Right ventricle myocardium superior (tissue), 1 donor: ENCODE measurements at places on chromosomes 16 and 17. TPM values are rescaled to one million over a fixed set of nuclear protein-coding genes. Genes with fewer than 3 reads are reported as not detected.
A peak's percentile ranks its signal among the peaks of the same experiment; 100 is the strongest.

DNA sequence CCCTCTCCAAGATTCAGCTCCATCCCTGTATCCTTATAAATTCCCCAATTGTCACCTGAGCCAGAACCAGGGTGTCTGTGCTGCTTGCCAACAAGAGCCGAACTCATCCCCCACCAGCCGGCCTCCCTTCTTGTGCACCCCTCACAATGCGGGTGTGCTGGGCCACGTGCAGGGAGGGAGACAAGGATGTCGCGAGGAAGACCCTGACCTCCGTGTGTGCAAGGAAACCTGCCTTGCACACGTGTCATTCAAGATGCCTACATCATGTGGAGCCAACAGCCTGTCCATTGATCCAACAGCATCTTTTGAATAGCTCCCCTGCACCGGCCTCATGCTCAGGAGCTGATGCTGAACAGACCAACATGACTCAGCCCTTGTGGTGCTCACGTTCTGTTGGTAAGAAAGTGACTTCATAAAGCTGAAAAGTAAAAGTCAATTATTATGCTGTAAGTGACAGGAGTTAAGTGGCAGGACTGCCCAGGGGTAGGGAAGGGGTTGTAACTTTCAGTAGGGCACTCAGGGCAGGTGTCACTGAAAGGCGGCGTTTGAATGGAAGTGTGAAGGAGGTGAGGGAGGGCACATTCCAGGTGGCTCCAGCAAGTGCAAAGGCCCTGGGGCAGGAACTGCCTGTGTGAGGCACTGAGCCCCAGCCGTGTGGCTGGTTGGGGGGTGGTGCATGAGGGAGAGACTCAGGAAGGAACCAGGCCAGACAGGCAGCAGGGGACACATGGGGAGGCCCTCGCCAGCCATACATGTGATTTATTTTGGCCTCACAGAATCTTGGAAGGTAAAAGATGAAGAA is 302.2 kb downstream of the FOXL1 start:
- DNase-seq, result no peak

GRCh38 chr17:37187262-37187661 is 188.5 kb upstream of the C17orf78 start:
- DNase-seq, result no peak

DNA sequence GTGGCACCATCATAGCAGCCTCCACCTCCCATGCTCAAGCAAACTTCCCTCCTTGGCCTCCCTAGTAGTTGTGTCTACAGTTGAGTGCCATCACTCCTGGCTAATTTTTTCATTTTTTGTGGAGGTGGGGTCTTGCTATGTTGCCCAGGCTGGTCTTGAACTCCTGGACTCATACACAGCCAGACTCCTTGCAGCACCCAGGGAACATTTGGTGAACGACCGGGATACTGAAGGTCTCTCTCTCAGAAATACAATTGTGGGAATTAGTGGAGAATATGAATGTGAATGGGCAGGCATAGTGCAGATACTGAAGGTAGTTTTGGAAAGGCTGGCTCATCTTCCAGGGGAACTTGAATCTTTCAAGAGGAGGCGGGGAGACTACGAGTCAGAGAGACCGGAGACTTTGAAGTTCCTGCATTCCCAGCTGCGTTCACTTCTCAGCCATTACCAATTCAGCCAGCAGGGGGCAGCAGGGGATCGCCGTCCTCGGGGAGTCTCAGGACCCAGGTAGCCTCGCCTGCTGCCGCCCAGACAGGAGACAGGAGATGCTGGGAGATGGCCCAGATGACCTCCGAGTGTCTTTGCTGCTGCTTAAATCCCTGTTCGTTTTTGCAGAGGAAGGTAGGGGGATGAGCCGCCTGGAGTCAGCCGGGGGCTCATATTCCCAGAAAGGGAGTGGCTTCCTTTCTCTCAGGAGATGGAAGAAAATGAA is 68.6 kb downstream of the HAPSTR1 start:
- DNase-seq, result peak; percentile 48

DNA sequence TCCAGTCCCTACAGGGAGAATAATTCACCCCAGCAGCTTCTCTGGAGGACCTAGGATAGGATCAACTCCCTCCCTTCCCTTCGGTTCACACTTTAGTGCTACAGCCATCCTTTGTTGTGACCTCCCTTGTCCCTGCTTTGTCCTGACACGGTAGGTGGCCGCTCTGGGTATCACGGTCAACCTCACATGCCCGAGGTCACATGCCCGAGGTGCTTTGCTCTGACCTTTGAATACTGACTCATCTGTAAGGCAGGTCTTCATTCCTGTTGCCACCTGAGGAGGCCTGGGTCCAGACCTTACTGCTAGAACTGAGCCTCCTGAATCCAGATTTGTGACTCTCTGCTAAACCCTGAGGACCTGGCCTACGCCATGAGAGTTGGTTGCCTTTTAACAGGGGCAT is 19.7 kb downstream of the ALKBH5 start:
- DNase-seq, result no peak

DNA sequence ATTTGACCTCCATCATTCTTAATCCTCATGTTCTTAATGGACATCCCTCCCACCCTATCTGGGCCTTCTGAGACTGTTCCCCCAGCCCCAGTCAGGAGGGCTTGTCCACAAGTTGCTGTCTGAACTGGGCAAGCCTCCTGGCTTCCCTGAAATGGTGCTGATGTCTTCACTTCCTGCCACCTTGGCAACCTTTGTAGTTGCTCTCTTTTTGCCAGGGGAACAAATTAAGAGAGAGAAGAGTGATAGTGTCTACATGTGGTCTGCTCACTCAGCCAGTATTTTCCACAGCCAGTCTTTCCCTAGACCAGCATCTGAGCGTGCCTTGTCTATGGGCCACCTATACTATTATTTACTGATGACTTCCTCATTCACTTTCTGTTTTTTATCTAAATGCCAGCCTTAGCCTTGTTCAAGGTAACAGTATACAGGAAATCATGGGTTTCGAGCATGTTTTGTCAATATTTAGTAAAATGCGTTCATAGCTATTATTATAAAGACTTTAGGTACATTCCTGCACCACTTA is 710.1 kb downstream of the MAF start:
- no peak for DNase-seq

The ATPAF2 gene
- 34.1 TPM for total RNA-seq
